Neuronal stem cell (in vitro differentiated cells): ENCODE measurements at places on chromosomes 4 and X.
A peak's percentile ranks its signal among the peaks of the same experiment; 100 is the strongest.

GRCh38 chrX:152155766-152156310 is 17.5 kb upstream of the MAGEA10 start:
- no peak for DNase-seq

GRCh38 chrX:141278306-141278705 is 36.0 kb upstream of the SPANXC start:
- peak; percentile 0 for DNase-seq

DNA sequence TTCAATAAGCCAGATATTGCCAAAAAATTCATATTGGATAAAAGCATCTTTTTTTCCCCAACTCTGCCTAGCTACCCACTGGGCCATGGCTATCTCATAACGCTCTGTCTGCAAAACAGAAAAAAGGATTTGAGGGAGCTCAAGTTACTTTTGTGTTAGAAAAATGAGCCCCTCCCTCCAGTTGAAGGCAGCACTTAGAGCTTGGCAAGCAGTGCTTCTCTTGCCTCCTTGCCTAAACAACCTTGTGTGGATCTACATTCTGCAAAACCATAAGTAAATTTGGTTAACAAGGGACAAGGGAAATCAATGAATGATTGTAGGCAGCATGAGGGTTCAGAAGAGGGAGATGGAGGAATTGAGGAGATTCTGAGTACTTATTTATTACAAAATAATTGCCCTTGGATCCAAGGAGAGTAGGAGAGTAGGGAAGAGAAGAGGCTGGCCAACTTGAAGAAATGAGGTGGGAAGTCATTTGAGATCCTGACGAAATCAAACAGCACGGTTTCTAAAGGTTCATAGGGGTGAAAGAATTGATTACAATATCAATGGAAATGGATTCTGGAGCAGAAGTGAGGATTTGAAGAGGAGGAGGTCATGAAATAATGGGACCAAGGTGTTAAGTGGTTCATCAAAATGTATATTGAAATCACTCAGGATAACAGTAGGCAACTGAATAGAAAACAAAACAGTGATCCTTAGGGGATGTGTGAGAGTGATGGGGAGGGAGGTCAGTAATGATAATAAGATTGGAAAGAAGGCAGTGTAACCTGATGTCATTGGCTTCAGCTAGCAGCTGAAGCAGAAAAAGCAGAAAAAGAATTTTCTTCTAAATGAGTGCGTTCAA is 434.8 kb upstream of the IGFBP7 start:
- no peak for DNase-seq

- DNase-seq, result no peak
Measured at GRCh38 chr4:141348125-141348524, 127.4 kb downstream of the ZNF330 start.

DNA sequence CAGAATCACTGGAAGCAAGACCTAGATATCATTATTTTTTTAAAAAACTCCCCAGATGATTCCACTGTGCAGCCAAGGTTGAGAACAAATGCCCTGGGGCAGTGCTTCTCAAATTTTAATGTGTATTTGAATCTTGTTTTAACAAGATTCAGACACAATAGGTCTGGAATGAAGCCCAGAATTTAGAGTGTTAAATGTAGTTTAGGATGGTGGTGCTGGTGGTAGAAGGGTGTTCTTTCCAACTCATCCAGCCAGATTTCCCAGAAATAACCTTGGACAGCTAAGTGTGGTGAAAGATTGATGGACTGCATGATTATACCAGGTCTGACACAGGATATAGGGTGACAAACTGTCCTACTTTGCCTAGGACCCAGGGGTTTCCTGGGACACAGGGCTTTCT is 120.1 kb upstream of the MED14 start:
- no peak for DNase-seq

GRCh38 chr4:1413204-1413663 is 7.0 kb upstream of the NKX1-1 start:
- no peak for DNase-seq

- DNase-seq, result no peak
Measured at GRCh38 chr4:62528874-62529273, 1328.7 kb downstream of the ADGRL3 start.

GRCh38 chr4:26751004-26751403 is 109.6 kb upstream of the STIM2 start:
- no peak for DNase-seq

GRCh38 chr4:152640058-152640921 is 39.5 kb downstream of the TMEM154 start:
- no peak for DNase-seq

- DNase-seq, result no peak
Measured at GRCh38 chrX:37746218-37746941, 33.5 kb upstream of the CYBB start.

GRCh38 chrX:9887659-9888297 is 79.4 kb upstream of the CLDN34 start:
- no peak for DNase-seq

DNA sequence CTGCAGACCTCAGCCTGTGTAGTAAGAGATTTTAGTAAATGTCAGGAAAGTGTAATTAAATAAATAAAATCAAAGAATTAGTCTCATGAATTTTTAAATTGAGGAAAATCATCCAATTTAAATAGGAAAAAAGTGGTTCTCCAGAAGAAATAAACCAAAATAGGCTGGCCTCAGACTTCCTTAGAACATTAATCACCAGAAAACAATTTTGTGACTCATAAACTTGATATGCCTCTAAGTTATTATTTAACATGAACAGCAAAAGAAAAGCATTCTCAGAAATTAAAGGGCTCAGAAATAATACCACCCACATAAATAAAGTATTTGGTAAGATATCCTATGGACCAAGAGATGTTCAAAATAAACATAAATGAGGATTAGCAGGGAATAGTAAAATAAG is 14.3 kb downstream of the FAM47B start:
- DNase-seq, result no peak

GRCh38 chr4:158808399-158808798 is 39.6 kb downstream of the FNIP2 start:
- no peak for DNase-seq

GRCh38 chrX:66717926-66718325 is 79.0 kb upstream of the EDA2R start:
- DNase-seq, result no peak

- no peak for DNase-seq
Measured at GRCh38 chrX:39674490-39675161, 423.1 kb downstream of the BCOR start.

- DNase-seq, result no peak
Measured at GRCh38 chrX:123835661-123836371, 24.0 kb upstream of the XIAP start.

- no peak for DNase-seq
Measured at GRCh38 chr4:184420402-184420801, 53.9 kb downstream of the IRF2 start.

GRCh38 chr4:90184560-90184959 is 57.4 kb downstream of the CCSER1 start:
- DNase-seq, result no peak

- DNase-seq, result no peak
Measured at GRCh38 chr4:141021397-141022110, 111.7 kb downstream of the RNF150 start.

GRCh38 chr4:116829187-116829586 is 256.2 kb downstream of the TRAM1L1 start:
- no peak for DNase-seq

DNA sequence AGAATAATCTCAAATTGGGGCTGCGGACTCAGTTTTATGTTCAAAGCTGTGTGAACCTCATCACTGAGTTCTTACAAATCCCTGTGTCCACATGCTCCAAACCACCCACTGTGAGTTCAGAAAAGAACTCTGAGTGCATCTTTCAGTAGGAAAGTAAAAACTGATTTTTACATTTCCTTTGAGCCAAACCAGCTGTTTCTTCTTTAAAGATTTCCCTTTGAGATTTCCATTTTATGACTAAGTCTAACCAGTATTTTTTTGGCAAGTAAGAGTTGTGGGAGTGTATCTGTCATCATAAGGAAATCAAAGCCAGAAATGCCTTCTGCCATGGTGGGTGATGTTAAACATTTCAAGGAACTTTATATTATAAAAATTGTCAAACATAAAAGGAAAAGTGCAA is 100.0 kb downstream of the TET2 start:
- DNase-seq, result no peak

GRCh38 chr4:120816296-120816965 is 106.1 kb downstream of the PRDM5 start:
- DNase-seq, result no peak

DNA sequence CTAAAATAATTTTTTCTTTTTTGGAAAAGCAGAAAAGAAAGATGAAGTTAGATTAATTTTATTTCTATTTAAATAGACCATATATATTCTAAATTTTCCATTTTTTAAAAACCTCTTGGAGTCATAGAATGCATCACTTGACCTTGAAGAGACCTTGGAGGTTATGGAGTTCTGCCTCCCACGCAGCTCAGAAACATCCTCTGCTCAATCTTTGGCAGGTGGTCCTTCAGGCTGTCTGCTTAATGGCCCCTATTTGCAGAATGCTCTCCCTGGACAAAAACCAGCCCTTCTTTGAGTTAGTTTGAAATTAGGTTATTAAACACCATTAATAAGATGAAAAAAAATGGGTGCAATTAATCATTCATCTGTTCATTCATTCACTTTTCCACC is 194.1 kb upstream of the TLL1 start:
- DNase-seq, result no peak

- no peak for DNase-seq
Measured at GRCh38 chrX:153829549-153829798, 870 bp downstream of the PDZD4 start.

GRCh38 chr4:186820391-186820891 is 96.8 kb upstream of the FAT1 start:
- DNase-seq, result no peak

DNA sequence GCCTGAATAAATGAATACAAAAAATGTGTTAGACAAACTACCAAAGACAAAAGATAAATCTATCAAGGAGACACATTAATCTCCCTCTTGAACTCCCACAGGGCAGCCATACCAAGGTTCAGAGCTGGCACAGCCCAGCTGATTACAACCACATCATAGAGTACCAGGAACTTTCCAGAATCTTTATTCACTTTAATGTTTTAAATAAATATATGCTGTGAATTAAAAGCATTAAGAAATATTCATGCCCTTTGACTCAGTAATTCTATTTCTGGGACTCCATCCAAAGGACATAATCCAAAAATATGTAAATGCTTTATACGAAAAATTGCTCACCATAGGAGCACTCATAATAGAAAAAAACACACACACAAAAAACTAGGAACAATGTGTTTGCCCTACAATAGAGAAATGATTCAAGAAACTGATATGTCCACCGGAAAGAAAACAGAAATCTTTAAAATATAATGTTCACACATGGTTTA is 126.0 kb downstream of the LDB2 start:
- no peak for DNase-seq

DNA sequence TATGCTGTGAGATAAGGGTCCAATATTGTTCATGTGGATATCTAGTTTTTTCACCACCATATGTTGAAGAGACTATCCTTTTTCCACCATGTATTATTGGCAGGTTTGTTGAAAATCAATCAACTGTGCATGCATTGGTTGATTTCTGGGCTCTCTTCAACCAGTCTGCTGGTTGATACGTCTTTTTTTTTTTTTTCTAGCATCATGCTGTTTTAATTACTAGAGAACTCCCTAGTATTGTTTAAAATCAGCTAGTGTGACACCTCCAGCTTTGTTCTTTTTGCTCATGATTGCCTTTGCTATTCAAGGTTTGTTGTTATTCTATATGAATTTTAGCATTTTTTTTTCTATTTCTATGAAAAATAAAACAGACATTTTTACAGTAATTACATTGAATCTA is 123.9 kb downstream of the SLC7A11 start:
- no peak for DNase-seq

DNA sequence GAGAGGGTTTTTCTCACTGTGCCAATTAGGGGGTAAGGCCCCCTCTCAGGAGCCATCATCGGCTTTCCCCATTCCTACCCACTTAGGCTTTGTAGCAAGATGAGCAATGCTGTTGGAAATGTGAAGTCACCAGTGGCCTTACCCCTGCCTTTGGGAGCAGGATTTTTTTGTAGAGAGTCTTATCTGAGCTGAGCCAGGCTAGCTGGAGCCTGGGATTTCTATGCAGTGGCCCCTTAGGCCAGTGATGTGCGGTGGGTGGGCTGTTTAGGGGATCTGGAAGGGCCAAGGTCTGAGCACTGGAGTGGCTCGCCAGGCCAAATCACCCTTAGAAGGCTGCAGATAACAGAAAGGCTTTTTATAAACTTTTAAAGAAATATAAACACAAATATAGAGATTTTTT is 4.2 kb downstream of the CXorf65 start:
- DNase-seq, result no peak

- DNase-seq, result no peak
Measured at GRCh38 chr4:47498899-47499298, 13.8 kb downstream of the ATP10D start.

DNA sequence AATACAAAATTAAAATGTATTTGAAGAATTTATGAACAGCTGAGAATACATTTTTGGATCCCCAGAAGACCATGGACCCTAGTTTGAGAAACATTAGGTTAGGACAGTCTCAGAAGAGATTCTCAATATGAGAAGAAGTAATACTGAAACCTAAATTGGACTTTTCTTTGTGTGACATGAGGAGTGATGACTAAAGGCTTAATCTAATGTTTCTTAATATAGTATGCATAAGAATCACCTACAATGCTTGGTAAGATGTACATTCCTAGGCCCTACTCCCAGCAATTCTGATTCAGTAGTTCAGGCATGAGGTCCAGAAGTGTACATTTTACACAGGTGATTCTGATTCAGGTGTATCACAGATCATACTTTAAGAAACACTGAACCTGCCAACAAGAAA is 31.6 kb upstream of the HUWE1 start:
- DNase-seq, result no peak
